NCI-H1105 treated with DMSO at 0.1 percent for 48 hours (cell line): ENCODE measurements at places on chromosomes 5 and 9.
A peak's percentile ranks its signal among the peaks of the same experiment; 100 is the strongest.

- DNase-seq = no peak
These were observed 60.5 kb downstream of the SIL1 start for GRCh38 chr5:139137697-139138096.

GRCh38 chr5:107103522-107103921 is 567.2 kb downstream of the EFNA5 start:
- DNase-seq = no peak

GRCh38 chr9:94213511-94214124 is 45.5 kb upstream of the ZNF169 start:
- peak; percentile 78 for DNase-seq

DNA sequence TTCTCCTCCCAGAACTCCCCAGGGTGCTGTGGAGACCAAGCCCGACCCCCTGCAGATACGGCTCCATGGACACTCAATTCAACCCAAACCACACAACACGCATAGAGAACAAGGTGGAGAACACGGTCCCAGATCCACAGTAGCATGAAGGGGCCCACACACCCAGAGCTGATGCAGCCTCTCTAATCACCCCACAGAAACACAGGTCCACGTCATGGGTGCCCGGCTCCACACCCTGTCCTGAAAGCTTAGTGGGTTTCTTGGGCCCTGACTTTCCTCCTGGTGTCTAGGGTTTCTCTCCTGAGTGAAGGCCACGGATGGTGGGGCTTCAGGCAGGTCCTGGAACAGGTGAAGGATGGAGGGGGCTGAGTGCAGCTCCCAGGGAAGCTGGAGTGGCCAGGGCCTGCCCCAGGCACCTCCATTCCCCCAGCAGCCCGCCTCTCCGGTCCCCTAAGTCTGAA is 1.5 kb upstream of the SLC23A1 start:
- DNase-seq = no peak

DNA sequence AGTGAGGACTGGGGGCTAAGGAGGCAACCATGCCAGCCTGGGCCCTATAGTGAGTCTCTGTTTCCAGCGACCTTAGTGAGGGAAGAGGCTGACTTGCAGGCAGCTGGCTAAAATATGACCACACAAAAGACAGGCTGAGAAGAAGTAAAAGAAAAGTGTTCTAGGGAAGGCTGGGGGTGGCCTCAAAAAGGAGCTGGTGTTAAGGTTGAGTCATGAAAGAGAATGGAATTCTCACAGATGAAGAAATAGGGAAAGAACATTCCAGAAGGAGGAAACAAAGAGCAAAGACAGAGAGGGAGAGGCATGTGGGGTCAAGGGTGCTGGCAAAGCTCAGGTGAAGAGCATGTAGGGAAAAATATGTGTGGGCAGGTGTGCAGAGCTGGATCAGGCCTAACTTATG is 302.7 kb upstream of the RFX3 start:
- no peak for DNase-seq
